Stimulated activated CD8-positive, alpha-beta memory T cell treated with anti-CD3 and anti-CD28 coated beads, Interleukin-12 subunit alpha, Interleukin-12 subunit beta, amount 100 ng/mL, for 4 hours (primary cell): ENCODE measurements at places on chromosomes 16 and 17.

DNA sequence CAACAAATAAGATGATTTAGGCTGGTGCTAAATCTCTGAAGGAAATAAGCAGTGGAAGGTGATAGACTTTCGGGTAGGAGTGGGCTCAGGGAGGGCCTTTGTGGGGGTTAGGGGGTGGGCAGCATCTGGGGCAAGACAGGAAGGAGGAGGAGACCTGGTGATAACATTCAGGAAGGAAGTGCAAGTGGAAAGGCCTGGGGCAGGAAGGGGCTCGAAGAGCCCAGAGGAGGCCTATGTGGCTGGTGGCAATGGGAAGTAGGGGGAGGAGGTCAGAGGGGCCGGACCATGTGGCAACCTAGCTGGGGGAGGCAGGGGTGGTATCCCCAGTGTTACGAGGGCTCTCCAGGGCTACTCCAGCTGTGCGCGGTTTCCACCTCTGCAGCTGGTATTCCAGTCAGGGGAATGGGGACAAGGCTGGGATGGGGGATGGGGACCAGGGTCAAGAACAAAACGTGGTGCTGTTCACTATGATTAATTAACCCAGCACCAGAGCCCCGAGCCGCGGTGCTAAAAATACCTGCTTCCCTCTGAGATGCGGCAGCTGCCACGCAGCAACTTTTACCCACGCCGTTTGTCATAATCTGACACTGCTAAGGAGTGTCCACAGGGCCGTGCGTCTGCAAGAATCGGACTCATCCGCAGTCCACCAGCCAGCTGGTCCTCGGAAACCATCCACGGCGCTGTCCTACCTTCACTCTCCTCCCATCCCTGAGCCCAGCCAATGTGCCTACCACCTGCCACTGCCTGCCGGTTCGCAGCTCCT lies 5.2 kb upstream of the CCDC182 start:
- no peak for DNase-seq

GRCh38 chr17:2040219-2040827 lies 1.5 kb upstream of the OVCA2 start:
- no peak for DNase-seq

DNA sequence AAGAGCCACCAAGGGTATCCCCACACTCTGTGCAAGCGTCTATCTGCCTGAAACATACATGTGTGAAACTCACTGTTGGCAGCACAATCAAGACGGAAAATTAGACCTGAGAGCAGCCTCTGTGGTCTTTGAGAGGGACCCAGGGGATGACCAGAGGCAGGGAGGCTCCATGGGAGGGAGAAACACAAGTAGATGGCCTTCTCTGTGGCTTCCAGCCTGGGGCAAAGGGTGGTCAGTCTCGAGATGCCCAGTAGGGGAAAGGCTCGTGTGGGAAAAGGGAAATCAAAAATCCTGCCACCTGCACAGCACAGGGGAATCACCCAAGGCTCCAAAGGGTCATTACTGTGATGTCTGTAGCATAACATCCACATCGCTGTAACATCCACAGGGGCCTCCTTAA lies 823.3 kb downstream of the KCNJ18 start:
- no peak for DNase-seq

DNA sequence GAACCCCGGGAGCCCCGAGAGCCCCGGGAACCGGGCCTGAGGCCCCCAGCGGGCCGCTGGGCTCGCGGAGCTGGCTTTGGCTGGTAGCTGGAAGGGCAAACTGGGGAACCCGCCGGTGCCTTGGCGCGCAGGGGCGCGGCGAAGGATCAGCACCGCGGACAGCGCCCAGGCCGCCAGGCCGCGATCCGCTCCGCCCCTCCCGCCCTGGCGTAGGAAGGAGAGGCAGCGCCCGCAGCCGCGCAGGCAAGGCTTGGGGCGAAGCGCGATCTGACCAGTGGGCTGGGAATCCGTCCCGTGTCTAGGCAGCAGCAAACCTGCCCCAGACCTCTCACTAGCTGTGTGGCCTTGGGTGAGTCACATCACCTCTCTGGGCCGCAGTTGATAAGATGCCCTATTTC lies 331 bp upstream of the CCDC92B start:
- DNase-seq = peak; percentile 53

DNA sequence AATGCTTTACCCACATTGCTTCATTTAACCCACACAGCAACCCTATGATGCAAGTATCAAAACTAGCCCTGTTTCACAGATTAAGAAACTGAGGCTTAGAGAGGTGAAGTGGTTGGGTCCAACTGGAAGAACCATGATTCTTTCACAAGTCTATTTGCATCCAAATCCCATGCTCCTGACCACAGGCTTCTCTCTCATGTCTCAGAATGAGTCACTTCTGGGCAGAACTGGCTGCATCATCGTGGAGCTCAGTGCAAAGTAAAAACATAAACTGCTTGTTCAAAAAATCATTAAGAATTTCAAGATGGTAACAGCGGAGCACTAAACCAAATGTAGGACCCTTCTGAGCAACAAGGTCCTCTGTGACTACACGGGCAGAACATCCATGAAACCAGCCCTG lies 20.2 kb upstream of the CES1 start:
- DNase-seq = no peak

GRCh38 chr16:17070882-17071592 lies 399.7 kb downstream of the XYLT1 start:
- peak; percentile 53 for DNase-seq

DNA sequence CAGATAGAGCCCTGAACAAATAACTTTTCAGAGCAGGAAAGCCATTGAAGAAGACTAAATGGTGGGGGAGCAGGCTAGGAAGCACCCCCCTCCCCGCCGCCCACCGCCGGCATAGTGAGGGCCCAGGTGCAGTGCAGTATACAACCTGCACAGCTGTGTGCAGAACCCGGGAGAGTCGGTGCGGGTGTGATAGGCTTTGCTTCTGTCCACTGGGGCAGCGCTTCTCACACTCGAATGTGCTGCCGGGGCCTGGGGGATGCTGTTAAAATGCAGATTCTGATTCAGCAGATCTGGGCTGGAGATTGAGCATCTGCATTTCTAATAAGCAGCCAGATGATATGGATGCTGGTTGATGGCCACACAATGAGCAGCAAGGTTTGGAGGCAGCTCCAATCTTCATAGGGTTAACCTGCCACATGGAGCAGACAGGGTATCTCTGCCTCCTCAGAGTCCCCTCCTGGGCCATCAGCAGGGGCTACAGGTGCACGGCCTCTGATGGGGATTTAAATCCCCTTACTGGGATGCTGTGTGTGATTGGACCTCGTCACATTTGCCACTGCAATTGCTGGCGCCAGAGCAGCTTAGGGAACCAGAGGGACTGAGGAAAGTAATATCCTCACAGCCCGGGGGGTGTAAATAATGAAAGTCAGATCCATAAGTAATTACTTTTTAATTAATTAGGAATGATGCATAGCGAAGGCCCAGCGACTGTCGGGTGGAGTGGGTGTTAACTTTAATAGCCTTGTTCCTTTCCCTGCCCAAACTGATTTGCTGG lies 172.0 kb upstream of the RPL38 start:
- no peak for DNase-seq

- DNase-seq = no peak
Measured at GRCh38 chr17:60601447-60602384, 1.7 kb downstream of the PPM1D start.

GRCh38 chr16:52861614-52862022 lies 191.1 kb downstream of the CHD9NB start:
- DNase-seq = no peak

- DNase-seq = peak; percentile 94
Measured at GRCh38 chr17:78359997-78360370, at the start of gene SOCS3. TSS of gene SOCS3 (minus strand) at chr17:78360077. CDS start at chr17:78359095, 982 bp downstream.

- DNase-seq = no peak
Measured at GRCh38 chr16:16075488-16076422, 126.3 kb downstream of the ABCC1 start.

GRCh38 chr16:54425068-54425467 lies 138.5 kb upstream of the IRX3 start:
- DNase-seq = no peak

DNA sequence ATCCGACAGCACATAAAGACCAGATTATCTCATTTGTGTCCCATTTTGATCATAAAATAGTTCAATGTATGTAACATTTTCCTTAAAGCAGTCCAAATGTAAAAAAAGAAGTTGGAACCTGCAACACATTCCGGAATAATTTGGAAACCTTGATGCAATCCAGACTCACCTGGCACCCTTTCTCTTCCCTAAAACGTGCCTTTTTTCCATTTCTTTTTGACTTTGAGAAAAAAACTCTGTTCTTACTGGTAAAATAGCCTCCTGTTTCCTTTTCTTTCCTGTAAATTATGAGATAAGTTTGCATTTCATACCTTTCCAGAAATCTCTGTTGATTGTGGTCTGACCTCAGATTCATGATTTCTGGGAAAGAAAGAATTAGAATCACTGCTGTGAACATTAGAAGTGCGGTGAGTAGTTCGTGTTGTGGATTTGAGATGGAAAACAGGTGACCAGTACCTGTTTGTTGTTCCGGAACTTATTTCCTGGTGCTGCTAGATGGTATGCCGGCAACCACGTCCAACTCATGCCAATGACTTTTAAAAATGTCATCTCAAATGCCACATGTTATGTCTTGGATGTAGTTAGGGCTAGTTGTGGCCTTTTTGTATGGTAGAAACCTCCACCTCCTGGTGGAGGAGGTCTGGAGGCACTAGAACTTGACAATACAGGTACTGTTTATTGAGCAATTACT lies 108.1 kb downstream of the SOCS1 start:
- DNase-seq = no peak

GRCh38 chr17:59753522-59754467 lies 46.3 kb downstream of the VMP1 start:
- DNase-seq = no peak

DNA sequence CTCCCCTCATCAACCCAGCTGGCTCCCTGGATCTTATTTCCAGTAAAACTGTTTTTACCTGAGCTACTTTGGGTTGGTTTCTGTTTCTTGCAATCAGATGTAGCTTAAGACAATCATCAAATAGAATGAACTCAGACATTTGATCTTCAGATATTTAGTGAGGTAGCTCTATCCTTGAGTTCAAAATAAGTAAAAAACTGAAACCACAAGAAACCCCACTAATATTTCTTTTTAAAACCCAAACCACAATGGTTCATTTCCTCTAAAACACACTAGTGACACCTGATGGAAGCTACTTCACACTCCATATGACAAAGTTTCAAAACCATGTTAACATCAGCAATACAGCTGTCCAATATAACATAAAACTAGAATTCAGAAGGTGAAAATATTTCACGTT lies 37.8 kb downstream of the CACNG1 start:
- DNase-seq = no peak

- no peak for DNase-seq
Measured at GRCh38 chr16:28596840-28597691, at the start of gene SULT1A2. TSS of gene SULT1A2 (minus strand) at chr16:28597050. CDS start at chr16:28595930, 1,120 bp downstream.

- DNase-seq = no peak
Measured at GRCh38 chr16:8986111-8986510, 22.4 kb upstream of the USP7 start.

GRCh38 chr16:53084141-53084541 lies 29.4 kb downstream of the CHD9 start:
- no peak for DNase-seq

DNA sequence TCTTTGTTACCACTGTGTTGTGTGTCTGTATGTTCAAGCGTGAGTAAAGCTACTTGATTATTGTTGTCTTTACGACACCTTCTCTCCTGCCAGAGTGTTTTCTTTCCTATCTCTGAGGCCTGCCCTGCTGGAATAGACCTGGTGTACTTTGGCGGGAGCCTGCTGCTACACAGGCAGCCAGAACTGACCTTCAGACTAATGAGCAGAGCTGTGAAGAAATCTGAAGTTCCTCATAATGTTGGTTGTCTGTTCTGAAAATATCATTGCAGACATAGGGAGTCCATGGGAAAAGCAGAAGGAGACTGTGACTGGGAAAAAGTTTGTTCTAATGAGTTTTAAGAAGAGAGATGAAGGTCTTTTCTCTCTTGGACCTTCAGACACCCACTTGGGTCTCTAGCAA lies 9.8 kb downstream of the RHOT1 start:
- DNase-seq = no peak

DNA sequence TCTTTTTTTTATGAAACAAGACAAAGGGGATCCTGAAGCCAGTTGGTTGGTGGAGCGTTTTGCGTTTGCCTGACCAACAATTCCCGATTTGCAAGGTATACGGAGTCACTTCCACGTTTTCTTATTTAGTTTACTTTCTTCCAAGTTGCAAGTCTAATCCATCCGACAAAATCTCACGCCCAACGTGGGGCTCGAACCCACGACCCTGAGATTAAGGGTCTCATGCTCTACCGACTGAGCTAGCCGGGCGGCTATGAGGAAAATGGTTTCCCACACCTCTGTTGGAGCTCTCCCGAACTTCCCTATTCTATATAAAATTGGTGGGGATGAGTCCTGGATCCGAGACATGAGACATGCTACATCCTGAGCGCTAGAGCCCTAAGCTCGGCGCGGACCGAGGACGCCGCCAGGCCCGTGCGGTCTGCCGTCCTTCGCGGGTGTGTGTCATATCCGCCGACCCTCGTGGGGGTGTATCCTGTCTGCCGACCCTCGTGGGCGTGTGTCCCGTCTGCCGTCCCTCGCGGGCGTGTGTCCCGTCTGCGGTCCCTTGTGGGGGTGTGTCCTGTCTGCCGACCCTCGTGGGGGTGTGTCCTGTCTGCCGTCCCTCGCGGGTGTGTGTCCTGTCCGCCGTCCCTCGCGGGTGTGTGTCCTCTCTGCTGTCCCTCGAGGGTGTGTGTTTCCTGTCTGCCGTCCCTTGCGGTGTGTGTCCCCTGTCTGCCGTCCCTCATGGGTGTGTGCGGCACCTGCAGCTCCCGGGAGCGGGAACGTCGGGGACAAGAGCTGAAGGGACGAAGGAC lies 22.6 kb downstream of the ZNF213 start:
- peak; percentile 45 for DNase-seq

GRCh38 chr17:57902117-57902799 lies 52.4 kb upstream of the MRPS23 start:
- DNase-seq = no peak

DNA sequence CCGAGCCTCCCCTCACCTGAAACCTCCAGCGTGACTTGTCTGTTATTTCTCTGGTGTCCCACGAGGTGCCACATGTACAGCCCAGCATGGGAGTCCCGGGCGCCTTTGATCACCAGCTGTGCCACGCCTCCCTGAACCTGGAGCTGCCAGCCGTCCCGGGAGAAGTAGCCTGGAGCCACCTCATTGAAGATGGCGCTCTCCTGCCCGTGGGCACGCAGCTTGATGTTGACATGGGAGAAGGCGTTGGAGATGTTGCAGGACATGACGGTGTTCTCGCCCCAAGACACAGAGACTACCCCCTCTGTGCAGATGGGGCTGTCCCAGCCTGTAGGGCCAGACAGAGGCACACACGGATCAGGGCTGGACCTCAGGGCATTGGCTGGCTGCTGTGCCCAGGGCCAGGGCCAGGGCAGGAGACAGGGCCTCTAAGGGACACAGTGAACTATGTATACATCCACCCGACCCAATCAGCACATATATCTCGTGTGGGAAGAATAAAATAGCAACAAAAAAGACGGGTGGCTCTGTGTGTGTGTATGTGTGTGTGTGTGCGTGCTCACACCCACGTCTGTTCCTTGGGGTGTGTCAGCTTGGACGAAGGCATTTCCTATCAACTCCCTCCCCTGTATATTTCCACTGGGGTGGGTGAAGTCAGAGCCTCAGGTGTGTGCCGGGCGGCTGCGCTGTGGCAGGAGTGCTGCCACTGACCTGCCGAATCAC lies 7.3 kb upstream of the CD7 start:
- DNase-seq = no peak

- no peak for DNase-seq
Measured at GRCh38 chr17:9217151-9218056, 196.1 kb downstream of the NTN1 start.

- DNase-seq = no peak
Measured at GRCh38 chr16:12804395-12804794, 708 bp upstream of the CPPED1 start.

- no peak for DNase-seq
Measured at GRCh38 chr16:13708347-13709120, 211.4 kb upstream of the ERCC4 start.
